ENCODE measurements at places on chromosomes 16 and 17.

GRCh38 chr17:14398766-14399165 lies 97.9 kb downstream of the HS3ST3B1 start:
- DNase-seq: no peak

- no peak for DNase-seq
Observed at GRCh38 chr16:73711406-73712080, 585.1 kb upstream of the PSMD7 start.

DNA sequence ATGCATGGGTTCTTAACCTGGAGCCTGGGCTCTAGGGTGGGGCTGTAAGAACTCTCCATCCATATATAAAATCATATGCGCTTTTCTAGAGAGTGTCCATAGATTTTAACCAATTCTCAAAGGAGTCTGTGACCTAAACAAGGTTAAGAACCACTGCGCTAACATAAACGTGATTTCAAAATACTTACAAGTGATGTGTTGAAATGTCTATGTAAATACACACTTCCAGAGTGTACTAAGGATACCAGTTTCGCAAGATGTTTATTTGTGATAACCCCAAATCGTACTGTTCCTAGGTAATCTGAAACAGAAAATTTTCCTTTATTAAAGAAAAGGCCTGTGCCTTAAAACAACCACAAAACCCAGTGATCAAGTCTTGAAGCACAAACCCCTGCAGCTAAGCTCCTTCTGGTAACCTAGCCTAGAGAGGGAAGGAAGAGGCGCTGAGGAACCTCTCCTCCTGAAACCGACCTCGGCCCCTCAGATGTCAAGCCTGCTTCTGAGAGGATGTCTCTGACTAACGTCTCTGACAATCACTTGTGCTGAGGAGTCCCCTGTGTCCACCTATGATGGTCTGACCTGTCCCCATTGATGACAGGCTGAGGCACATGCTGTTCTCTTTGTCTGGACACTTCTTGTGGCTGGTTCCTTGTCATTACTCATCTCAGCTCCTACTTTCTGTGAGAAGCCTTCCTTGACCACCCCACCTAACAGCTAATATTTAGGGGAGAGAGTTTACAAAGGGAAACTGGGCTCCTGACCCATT lies 32.2 kb downstream of the SNN start:
- no peak for DNase-seq

DNA sequence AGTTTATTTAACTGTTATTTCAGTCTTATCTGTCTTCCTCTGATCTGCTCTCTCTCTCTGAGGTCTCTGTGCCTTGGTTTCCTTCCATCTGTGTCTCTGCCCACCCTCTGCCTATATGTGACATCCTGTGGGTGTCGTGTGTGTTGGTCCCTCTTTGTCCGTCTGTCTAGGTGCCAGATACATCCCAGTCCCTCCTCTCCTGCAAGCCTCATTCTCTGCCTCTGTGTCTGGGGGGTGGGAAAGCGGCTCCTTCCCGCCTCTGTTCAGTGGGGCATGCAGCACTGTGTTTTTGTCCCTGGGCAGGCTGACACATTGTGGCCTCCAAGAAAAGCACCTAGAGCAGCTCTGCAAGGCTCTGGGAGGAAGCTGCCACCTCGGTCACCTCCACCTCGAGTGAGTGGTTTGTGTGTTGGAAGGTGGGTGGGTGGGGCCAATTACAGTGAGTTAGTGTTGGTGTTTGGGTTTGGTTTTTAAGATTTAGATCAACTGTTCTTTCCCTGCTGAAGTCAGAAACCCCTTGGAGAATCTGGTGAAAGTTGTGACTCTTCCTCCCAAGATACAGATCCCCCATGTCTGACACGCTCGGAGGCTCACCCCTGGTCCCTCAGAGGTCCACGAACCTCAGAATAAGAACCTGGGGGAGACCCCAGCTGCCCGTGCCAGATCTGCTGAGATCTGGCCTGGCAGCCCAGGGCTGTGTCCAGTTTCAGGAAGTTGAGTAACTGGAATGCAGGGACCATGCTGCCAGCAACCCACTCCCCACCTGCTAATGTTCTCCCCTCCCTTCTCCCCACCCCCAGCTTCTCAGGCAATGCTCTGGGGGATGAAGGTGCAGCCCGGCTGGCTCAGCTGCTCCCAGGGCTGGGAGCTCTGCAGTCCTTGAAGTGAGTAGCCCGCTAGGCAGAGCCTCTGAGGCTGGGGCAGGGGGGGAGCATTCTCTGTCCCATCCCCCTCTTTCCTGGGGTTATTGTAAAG lies 50.9 kb upstream of the CPNE2 start:
- DNase-seq: no peak

- no peak for DNase-seq
Observed at GRCh38 chr17:74194682-74195081, 8.8 kb upstream of the RPL38 start.

GRCh38 chr16:21101631-21102420 lies 48.8 kb downstream of the DNAH3 start:
- no peak for DNase-seq

GRCh38 chr17:81483862-81484194 lies 28.8 kb downstream of the ACTG1 start:
- DNase-seq: no peak

DNA sequence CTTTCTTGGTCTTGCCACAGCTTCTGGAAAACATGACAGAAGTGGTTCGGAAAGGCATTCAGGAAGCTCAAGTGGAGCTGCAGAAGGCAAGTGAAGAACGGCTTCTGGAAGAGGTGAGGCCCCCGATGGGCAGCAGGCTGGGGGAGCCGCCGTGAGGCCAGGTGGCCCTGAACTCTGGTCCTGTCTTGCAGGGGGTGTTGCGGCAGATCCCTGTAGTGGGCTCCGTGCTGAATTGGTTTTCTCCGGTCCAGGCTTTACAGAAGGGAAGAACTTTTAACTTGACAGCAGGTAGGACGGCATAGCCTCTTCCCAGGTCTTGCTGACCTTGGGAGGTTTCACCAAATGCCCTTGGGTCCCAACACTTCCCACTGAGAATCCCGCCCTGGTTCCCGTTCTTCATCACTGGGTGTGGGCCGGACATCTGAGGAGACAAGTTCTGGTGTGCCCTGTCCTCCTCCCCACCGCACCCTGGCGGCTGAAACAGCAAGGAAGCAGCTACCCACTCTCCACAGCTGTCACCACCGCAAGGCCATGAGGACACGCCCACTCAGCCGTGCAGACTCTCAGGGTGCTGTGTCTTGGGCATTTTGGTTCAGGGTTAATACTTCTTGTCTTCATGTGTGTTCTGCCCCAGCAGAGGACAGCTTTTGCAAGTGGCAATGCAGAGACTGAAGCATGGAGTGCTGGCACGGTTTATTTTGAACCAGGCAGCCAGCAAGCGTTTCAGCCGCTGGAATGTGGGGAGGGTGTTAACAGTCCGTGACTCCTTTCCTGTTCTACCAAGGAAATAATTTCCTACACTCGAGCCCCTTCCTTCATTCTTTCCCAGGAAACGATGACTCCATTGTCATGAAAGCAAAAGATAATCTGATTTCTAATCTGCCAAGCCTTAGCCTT lies 21.4 kb downstream of the NTAN1 start:
- no peak for DNase-seq

- no peak for DNase-seq
Observed at GRCh38 chr17:29608986-29609385, 13.7 kb downstream of the CORO6 start.

DNA sequence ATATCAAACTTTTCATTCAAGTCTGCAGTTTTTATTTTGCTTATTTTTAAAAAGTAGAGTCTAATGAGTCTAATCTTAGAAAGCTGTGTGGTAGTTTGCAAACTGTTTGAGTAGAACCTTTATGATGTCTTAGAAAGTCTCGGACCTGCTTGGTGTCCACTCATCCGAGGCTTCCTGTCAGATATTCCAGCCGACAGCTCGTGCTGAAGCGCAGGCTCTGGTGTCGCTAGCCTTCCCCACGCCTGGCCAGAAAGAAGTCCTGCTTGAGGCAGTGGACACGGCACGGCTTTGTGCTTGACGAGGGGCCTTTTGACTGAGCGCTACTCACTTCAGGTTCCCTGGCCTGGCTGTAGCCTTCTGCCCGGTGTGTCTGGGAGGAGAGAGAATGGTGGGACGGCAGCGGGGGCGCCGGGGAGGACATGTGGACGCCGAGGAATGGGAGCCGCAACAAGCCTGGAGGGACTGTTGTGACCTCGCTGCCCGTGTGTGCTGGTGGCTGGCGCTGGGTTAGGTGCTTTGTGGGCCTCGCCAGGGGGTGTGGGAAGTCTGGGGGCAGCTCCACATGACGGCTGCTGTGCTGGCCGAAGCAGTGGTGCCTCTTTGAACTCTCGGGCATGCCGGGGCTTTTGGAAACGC lies 33.5 kb downstream of the BANP start:
- DNase-seq: no peak

GRCh38 chr16:58249388-58249779 lies 45.4 kb downstream of the PRSS54 start:
- no peak for DNase-seq

DNA sequence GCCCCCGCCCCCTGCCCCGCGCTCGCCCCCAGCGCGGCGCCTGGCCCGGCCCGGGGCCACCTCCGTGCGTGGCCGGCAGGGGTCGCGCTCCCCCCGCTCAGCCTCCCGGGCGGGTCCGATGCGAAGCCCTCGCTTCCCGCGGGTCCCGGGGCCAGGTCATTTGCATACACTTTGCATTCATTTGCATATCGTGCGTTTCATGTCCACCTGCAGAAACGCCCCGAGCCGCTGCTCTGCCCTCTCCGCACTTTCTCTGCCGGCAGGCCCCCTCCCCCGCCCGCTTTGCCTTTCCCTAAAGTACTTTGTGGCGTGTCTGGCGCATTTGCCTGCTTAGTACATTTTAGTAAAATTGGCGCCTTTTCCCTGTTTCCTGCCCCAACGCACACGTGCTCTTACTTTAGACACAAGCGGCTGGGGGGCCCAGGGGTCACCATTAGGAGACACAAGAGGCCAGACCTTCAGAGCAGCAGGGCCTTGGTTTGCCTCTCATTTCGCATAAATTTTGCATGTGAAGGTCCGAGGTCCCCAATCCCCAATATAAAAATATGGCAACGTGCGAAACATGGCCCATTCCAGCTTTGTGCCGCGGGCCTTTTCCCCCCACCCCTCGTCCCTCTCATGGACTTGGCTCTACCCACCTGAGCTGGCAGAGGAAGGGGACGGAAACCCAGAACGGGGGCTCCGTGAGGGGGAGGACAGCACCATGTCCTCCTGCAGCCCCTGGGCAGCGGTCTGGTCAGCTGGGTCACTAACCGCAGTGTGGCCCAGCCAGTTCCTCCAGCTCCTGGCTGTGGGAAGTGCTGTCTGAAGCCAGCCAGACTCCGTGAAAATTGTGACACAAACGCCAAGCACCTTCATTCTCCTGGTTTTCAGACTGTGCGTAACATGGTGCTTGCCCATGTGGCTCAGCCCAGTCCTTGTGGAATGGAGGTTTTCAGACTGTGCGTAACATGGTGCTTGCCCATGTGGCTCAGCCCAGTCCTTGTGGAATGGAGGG lies 34.8 kb downstream of the CBFA2T3 start:
- DNase-seq: no peak

Measured in NCI-H2081 treated with DMSO at 0.1 percent for 48 hours (cell line).